Ureter (tissue), 1 donor: ENCODE measurements at places on chromosomes 5 and 9. TPM values are rescaled to one million over a fixed set of nuclear protein-coding genes. Genes with fewer than 3 reads are reported as not detected.

GRCh38 chr9:124251605-124252378 is 6.0 kb upstream of the NEK6 start:
- no peak for DNase-seq

GRCh38 chr9:4550777-4551484 is 60.7 kb downstream of the SLC1A1 start:
- DNase-seq: no peak

DNA sequence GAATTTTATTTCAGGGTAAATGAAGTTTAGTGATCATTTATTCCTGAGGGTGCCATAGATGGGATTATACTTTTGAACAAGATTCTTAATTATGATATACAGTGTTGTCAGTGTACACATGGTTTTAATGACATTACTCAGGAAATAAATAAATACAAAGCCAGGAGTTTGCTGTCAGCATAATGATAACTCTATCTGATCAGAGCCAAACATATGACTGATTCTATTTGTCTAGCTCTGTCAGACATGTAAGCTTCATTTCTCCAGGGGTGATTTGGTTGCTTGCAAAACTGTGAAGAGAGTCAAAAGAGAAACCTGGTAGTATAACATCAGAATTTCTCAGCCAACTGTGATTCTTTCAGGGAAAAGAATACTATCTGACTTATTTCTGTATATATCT is 1425.8 kb upstream of the C9orf72 start:
- no peak for DNase-seq

- no peak for DNase-seq
Observed at GRCh38 chr5:41067714-41068568, 3.2 kb downstream of the MROH2B start.

- no peak for DNase-seq
Observed at GRCh38 chr5:52065182-52065581, 681.9 kb downstream of the ISL1 start.

- peak; percentile 49 for DNase-seq
Observed at GRCh38 chr5:37272511-37272910, 23.3 kb upstream of the CPLANE1 start.

Gene CYLC2
- not detected for total RNA-seq

GRCh38 chr5:1014346-1014745 is 5.7 kb downstream of the NKD2 start:
- DNase-seq: no peak

Gene PCDH12
- 7.4 TPM for total RNA-seq

DNA sequence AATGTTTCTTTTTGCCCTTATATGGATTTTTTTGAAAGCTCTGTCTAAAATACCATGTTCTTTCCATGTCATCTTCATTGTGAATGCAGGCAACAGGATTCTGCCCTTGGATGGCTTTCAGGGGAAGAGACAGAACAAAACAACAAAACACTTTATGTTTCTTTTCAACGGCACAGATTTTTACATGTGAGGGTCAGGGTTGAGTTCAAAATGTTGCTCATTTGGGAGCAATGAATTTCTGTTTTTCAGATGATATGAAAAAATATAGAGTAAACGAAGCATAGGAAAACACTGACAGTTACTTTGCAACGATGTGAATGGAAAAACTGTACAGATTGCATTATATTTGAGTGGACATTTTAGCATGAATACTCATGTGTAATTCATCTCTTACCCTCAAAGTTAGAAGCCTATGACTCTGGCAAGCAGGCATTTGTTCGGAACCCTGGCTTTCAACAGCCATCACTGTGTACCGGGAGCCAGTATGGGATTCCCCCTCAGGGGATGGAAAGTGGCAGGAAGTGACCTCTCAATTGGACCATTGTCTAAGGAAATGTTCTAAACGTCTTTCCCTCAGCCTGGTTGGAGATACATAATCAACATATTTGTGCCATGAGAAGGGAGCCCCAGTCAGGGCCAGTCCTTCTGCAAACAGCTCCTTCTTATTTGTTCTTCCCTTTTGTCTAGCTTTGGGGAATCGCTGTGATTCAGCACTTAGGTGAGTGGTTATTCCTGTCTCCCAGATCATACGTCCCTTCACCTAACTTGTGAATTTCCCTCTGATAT is 153.9 kb upstream of the MEF2C start:
- DNase-seq: no peak

Gene ASTN2
- 19.6 TPM for total RNA-seq

Gene ST8SIA4
- total RNA-seq: 6.5 TPM

GRCh38 chr9:32449969-32450368 is 65.5 kb downstream of the ACO1 start:
- DNase-seq: no peak

Gene PCDHA1
- total RNA-seq: not detected

- DNase-seq: no peak
Observed at GRCh38 chr5:3564827-3565518, 30.7 kb upstream of the IRX1 start.
